ENCODE measurements at places on chromosomes 2 and 18.

DNA sequence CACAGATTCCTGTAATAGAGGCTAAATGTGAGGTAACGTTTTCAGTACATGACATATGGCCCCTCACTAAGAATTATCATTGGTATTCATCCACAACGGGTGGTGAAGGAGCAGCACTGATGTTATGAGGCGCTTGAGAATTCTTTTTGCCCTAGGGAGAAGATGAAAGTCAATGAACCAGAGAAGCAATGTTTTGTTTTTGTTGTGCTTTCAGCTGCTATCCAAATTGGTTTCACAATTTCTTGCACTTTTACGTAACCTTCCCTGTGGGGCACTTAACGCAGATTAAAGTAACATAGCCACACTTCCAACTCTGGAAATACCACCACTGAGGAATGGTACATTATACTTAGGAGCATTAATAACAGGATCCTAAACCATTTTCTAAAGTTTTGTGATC is 13.3 kb upstream of the CCDC85A start:
- no peak for DNase-seq

GRCh38 chr2:161571051-161571429 is 53.2 kb upstream of the SLC4A10 start:
- no peak for DNase-seq

DNA sequence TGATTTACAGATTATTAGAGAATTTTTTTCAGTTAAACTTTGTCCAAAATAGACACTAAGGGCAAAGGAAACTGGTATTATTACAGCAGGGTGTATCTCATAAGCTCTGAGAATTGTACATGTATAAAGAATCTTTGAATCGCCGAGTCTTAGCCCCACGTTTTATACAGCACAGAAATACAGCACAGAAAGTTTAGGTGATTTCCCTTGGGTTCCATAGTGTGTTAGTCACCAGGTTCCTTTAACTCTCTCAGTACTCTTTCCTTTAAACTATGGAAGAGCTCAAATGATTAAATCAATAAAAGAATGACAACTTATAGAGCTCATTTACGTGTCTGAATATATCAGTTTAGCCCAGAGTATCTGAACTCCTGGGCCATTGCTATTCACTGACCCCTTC is 256.8 kb downstream of the NEDD4L start:
- DNase-seq: no peak

GRCh38 chr18:47726550-47726949 is 203.9 kb downstream of the SMAD2 start:
- no peak for DNase-seq

DNA sequence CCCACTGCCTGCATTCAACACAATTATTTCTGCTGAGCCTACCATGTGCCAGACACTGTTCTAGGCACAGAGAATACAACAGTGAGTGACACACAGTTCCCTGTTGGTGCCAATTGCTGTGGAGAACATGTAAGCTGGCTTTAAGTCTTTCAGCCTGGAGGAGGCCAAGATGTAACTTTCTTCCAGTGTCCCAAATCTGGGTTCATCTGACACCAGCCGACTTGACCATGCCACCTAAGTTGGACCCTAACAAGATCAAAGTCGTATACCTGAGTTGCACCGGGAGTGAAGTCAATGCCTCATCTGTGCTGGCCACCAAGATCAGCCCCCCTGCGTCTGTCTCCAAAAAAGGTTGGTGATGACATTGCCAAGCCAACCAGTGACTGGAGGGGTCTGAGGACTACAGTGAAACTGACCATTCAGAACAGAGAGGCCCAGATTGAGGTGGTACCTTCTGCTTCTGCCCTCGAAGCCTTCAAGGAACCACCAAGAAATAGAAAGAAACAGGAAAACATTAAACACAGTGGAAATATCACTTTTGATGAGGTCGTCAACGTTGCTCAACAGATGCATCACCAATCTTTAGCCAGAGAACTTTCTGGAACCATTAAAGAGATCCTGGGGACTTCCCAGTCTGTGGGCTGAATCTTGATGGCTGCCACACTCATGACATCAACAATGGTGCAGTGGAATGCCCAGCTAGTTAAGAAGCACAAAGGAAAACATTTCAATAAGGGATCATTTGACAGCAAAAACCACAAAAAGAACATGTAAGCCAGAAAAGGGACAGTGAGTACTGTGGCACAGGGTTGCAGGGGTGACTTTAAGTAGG is 6.3 kb downstream of the TRABD2A start:
- DNase-seq: no peak

DNA sequence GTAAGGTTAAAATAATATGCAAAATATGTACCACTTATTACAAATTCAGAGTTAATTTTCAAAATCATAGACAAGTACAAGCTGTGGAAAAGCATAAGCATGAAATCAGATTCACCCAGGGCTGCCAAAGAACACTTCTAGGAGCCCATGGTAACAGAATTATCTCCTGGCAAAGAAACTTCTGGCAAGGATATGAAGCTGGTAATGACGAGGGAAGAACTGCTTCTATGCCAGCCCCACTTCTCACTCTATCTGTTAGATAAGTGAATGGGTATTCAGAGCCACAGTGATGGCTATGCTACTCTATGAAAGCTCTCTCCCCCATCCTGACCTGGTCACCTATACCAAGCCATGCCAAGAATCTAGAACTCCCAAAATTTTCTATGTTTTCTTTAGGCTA is 36.9 kb upstream of the PDE1A start:
- no peak for DNase-seq

DNA sequence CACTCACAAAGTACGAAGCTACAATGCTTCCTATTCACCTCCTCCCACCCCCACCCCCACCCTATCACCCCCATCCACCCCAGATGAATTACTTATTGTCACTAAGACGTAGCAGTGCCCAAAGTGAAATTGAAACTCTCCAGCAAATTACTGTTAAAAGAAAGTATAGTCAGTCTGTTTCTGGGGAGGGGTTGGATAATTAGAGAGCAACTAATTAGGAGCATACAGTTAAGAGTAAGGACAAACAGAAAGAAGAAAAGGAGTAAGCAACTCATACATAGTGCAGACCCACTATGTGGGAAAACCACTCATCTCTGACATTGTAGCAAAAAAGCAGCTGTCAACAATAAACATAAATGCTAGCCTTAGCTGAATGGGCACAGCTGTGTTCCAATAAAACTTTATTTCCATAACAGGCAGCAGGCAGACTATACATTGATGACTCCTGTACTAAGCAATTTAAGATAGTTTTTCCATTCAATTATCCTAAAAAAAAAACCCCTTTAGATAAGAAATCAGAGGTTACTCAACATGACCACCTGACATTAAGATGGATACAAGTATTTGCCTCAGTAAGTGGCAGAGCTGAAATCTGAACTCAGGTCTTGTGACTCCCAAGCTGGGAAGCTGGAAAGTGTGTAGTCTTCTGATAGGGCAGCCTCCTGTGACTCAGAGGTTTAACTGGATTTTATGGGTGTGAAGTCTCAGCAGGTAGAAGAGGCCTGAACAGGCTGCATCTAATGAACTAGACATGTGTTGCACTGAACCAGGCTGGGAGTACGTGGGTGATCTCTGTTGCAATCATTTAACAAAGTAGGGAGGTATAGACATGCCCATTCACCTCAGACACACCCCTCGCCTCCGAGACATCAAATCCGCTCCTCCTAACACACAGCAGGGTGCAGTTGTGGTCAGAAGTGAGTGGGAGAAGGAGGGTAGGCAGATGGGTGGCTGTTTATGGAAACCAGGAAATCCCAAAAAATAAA is 171.8 kb upstream of the KLF7 start:
- no peak for DNase-seq

DNA sequence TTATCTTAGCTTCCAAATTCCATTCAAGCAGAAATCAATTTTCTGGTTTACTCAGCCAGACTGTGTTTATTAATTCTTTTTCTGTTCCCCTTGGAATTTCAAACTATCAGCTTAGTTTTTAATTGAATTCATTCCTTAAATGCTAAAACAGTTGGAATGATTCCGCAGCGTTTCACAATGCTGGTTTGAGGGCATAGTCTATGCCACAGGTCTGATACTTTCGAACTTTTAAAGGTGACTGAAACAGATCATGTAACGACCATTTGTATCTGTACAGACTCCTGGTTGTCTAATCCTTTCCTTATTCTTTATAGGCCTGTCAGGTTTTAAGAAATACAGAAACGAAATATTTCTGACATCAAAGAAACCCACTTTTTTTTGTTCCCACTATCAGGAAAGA is 45.4 kb downstream of the STPG4 start:
- no peak for DNase-seq

GRCh38 chr2:157747695-157748370 is 119.2 kb upstream of the ACVR1C start:
- DNase-seq: no peak

GRCh38 chr18:60123031-60123430 is 223.2 kb downstream of the PMAIP1 start:
- DNase-seq: no peak

DNA sequence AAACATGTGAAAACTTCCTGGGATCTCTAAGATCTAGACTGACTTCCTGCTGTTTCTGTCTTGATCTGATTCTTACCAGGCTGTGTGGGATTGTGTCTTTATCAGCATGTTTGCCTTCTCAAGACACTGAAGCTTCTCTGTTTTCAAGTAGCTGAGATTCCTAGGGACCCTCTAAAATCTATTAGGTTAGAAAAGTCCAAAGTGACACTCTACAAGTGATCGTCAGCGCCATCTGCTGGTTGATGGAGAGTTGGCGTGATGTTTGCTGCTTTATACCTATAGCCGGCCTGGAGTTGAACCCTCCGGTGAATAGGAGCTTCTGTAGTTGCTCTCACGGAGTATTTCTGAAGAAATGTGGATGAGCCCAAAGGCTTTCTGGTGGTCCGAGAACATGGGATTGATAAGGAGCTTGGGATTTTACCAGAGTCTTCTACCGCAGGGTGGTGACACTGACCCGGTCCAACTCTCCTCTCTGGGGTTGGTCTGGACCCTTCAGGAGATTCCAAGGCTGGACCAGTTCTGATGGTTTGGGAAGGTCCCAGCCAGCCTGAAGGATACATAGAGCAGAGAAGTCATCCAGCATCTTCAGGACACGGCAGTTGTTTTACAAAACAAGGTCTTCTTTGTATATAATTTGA is 96.0 kb upstream of the TTC39C start:
- peak; percentile 69 for DNase-seq

GRCh38 chr2:125745514-125745913 is 910.4 kb upstream of the GYPC start:
- no peak for DNase-seq

DNA sequence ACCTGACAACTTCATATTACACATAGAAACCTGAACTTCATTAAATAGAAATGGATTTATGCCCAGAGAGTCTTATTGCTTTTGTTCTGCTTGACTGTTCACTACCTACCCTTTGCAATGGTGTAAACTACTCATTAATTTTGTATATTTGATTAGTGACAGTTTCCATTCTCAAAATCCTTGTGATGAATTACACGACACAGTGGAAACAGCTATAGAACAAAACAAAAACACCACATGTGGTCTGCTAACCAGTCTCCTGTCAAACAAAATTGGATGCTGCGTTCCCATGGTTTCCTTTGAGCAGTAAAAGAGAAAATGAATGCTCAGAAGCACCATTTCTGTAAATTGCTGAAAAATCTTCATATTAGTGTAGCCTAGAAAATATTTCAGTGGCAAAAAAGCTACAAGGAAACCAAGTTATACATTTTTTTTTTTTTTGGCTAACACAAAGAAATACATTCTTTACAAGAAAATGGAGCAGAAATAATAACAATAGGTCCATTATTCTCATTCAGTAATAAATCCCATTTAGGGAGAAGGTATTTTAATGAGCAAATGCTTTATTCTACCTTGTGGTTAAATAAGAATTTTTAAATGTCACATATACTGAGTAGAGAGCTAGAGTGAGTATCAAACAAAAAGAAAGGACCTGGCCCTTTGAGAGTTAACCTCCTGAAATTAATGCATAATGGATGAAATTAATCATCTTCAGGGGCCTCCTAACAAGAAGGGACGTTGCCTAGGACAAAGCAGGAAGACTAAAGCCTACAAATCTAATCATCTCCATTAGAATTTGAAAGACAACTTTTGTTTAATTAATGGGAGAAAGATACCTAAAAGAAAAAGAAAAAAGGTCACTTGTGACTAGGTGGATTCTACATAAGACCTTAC is 355.1 kb upstream of the ZC3H15 start:
- DNase-seq: no peak

DNA sequence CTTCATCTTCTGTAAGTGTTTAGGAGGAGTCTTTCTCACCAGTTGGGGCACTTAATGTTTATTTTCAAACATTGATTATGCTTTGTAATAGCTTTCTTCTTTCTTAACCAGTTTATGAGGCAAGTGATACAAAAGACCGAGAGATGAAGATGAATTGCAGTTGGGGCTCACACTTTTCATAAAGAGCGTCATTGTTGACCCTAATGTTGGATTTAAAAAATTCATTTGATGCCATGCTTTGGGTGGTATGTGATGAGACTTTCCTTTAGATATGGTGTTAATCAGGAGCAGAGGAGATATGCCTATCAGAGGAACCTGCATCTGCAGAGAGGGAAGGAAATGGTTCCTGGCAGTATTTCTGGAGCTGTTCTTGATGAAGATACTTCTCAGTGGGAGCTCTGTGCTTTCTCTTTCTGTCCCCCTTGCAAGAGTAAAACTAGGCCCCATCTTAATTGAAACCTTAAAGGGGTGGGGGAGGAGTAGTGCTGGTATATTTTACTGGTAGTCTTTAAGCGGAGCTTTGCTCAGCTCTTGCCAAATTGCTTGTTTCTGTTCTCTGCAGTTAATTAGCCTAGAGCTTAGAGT is 2.3 kb downstream of the EML4 start:
- DNase-seq: no peak

- no peak for DNase-seq
Measured at GRCh38 chr2:223044092-223044836, 7.7 kb upstream of the KCNE4 start.

DNA sequence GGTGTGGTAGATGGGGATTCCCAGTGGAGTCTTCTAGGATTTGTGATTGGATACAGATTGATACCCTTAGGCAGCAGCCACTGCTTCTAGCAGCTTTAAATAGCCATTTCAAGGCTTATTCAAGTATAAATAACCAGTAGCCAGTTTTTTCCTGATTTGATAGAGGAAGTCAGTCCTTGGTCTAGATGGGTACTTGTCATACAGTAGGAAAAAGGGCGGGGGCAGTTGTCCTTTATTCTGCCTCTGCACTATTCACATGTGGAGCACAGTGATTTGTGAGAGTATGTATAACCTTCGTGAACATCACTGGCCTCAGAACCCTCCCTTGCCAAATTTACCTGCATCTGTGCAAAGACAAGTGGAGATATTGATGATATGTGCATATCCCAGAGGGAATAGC is 6.8 kb downstream of the PPP1CB start:
- no peak for DNase-seq

DNA sequence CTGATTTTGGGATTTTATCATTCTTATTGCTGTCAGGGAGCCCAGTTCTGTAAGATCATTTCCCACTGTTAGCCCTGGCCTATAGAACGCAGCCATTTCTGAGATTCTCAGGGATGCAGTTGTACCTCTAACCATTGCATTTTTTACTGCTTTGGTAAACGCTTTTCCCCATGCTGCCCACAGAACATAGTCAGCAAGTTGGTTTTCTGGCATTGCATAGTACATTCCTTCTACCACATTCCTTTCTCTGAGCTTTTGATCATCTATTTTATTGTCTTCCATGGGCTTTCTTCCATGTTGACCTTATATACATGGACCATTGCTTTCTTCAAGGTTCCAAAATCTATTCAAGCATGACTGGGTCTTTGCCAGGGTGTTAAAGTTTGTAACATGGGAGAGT is 86.8 kb upstream of the ST6GAL2 start:
- DNase-seq: no peak

GRCh38 chr2:128710242-128710641 is 391.6 kb upstream of the HS6ST1 start:
- DNase-seq: no peak
